Breast epithelium (tissue), 4 donors: ENCODE measurements at places on chromosomes 5 and 9. TPM values are rescaled to one million over a fixed set of nuclear protein-coding genes. Genes with fewer than 3 reads are reported as not detected.

DNA sequence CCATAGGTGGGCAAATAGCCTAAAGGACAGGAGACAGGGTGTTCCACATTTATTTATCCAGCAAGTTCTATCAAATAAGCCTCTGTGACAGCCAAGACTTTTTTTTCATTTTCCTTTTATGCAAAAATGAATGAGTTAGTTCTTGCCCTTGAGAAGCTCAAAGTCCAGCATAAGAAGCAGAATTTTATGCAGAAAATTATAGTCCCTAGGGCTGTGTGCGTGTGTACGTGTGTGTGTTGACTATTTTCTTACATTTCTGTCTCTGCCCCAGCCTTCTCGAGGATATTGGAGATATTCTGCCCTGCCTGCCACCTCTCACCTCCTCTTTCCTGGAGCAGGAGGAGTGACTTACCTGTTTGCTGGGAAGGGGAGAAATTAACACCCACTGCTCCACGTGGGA lies 221.9 kb downstream of the SREK1 start:
- DNase-seq = no peak
- no peak overlapping the region for H3K27ac ChIP-seq
- H3K27me3 ChIP-seq = no peaks in the 10 kb centered on the region
- H3K4me3 ChIP-seq = no peak overlapping the region
- no peaks in the 10 kb centered on the region for H3K4me1 ChIP-seq

DNA sequence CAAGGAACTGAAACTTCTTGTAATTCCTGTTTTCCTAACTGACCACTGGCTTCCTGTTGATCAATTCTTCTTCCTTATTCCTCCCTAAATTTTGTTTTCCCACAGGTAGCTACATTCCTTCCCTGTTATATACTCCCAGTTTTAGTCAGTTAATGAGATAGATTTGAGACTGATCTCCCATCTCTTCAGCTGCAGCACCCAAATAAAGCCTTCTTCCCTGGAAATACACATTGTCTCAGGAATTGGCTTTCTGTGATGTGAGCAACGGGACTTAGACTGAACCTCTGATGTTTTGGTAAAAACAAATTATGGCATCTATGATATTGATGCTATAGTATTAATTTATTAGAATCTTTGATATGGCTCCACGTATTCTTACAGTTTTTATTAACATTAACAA lies 617.3 kb upstream of the ST8SIA4 start:
- H3K27ac ChIP-seq = no peak overlapping the region
- H3K4me3 ChIP-seq = no peak overlapping the region
- no peak for DNase-seq
- H3K36me3 ChIP-seq = no peaks in the 10 kb centered on the region
- no peaks in the 10 kb centered on the region for H3K27me3 ChIP-seq

DNA sequence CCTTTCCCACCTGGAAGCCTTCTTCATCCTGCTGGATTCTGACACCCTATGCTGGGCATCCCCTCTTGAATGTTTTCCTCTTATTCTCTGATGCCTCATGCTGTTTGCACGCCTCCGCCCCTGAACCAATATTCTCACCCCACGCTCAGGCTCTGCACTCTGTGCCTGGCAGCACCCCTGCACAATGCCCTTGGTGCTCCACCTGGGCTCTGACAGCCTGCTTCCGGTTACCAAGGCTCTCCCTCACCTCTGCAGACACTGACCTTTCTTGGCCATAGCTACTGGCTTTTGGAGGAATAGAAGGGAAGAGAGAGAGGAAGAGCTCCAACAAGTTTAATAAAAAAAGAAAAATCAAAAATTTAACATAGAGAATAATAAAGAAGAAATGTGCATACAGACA lies 108.7 kb upstream of the SHB start:
- H3K4me1 ChIP-seq = no peaks in the 10 kb centered on the region
- H3K36me3 ChIP-seq = no peaks in the 10 kb centered on the region
- H3K27ac ChIP-seq = no peak overlapping the region
- no peaks in the 10 kb centered on the region for H3K27me3 ChIP-seq

DNA sequence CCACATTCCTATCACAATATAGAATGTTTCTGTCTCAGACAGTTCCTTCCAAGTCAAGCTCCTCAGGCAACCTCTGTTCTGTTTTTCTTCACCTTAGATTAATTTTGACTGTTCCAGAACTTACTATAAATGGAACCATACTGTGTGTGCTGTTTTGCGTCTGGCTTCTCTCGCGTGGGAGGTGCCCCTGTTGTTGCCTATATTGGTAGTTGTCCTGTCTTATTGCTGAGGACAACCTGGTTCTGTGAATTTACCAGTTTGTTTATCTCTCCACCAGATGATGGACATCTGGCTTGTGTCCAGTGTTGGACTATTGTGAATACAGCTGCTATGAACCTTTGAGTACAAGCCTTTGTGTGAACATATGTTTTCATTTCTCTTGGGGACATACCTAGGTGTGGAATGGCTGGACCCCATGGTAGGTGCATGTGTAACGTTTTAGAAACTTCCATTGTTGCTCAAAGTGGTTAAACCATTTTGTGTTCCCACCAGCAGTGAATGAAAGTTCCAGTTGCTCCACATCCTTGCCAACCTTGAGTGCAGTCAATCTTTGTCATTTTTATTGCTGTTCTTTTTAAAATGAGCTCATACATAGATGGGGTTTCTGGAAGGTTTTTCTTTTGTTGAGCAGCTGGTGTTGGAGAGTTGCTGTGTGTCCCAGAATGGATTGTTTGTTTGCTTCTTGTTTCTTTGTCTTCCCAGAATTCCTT lies 18.1 kb downstream of the HMCN2 start:
- H3K4me3 ChIP-seq = no peak overlapping the region
- no peaks in the 10 kb centered on the region for H3K27me3 ChIP-seq
- no peaks in the 10 kb centered on the region for H3K4me1 ChIP-seq
- no peak overlapping the region for H3K27ac ChIP-seq
- DNase-seq = no peak
- H3K36me3 ChIP-seq = no peaks in the 10 kb centered on the region

DNA sequence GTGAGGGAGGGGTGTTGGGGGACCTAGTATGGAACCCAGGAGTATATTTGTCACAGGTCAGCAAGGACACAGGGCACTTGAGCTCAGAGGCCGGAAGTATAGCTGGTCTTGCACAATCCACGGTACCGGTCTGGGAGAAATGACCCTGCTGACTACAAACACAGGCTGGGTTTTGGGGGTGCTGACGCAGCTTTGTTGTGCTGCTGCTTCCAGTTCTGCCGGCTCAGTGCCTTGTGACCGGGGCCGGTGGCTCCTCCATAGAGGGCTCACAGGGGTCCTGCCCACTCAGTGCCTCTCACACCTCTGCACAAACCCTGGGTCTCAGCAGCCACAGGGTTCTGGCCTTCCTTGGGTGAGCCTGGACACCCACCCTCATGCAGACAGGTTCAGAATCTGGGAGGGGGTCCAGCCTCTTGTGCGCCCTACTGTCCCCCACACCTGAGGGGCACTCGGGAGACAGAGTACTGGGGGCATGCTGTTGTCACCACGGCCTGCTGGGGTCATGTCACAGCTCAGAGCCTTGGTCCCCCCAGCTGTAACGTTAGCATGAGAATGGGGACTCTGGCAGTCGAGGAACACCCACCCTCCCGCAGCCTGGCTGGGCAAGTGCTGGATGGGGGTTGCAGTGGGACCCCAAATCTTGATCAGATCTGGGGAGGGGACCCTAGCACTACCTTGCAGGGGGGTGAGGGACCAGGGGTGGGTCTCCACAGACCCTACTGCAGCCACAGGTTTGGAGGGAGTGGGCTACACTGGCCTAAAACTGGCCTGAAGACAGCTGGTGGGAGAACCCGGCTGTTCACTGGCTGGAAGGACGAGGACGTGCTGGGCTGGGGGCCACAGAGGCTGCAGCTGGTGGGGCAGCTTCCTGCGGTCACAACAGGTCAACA lies 17.7 kb downstream of the NINJ1 start:
- no peaks in the 10 kb centered on the region for H3K36me3 ChIP-seq
- DNase-seq = peak; percentile 70
- no peak overlapping the region for H3K4me3 ChIP-seq

DNA sequence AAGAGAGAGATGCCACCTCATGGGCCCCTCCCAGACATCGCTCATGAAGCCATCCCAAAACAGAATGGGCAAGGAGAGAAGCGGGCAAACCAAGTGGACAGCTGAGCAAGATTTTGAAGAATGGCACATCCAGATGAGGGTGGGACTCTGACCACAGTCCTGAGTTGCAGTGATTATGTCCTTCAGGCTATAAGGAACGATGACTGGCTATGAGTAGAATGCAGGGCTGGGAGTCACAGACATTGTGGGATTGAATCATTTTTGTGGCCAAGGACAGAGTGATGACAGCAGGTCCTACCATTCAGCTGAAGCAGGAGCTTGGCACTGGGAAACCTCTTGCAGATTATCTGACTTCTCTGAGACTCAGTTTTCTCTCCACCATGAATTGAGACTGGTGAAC lies 245.7 kb upstream of the SLC30A5 start:
- no peak overlapping the region for H3K27ac ChIP-seq
- H3K4me3 ChIP-seq = no peak overlapping the region
- no peaks in the 10 kb centered on the region for H3K4me1 ChIP-seq
- no peak for DNase-seq

GRCh38 chr5:179326122-179326927 lies 18.9 kb downstream of the ADAMTS2 start:
- H3K4me3 ChIP-seq = peak overlapping the region; percentile 25
- H3K36me3 ChIP-seq = no peaks in the 10 kb centered on the region
- DNase-seq = peak; percentile 85
- H3K4me1 ChIP-seq = peaks cover 4% of the 10 kb centered on the region
- no peaks in the 10 kb centered on the region for H3K27me3 ChIP-seq

DNA sequence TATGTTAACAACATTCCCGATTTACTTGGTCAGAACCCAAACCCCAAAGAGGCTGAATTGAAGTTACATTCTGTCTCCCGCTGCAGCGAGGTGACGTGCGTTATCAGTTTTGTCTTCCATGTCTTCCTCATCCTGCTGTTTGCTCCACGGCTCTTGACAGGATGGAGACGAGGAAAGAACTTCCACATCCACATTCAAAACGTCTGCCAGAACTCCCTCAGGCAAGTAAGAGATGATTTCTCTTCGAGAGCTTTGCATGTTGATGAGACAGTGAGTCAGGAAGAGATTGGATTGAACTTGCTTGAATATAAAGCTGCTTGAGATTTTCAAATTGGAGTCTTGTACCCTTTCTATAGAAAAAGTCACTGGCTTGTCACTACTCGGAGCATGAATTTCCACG lies 242.6 kb downstream of the AUH start:
- H3K4me3 ChIP-seq = peak overlapping the region; percentile 54
- no peak for DNase-seq
- no peaks in the 10 kb centered on the region for H3K4me1 ChIP-seq
- H3K27me3 ChIP-seq = no peaks in the 10 kb centered on the region

PCDHGA4 gene
- total RNA-seq = 5.3 TPM
